Amniotic stem cell (primary cell): ENCODE measurements at places on chromosomes 7 and 10.

- DNase-seq: no peak
These were observed 188.6 kb upstream of the IMMP2L start for GRCh38 chr7:111750878-111751277.

DNA sequence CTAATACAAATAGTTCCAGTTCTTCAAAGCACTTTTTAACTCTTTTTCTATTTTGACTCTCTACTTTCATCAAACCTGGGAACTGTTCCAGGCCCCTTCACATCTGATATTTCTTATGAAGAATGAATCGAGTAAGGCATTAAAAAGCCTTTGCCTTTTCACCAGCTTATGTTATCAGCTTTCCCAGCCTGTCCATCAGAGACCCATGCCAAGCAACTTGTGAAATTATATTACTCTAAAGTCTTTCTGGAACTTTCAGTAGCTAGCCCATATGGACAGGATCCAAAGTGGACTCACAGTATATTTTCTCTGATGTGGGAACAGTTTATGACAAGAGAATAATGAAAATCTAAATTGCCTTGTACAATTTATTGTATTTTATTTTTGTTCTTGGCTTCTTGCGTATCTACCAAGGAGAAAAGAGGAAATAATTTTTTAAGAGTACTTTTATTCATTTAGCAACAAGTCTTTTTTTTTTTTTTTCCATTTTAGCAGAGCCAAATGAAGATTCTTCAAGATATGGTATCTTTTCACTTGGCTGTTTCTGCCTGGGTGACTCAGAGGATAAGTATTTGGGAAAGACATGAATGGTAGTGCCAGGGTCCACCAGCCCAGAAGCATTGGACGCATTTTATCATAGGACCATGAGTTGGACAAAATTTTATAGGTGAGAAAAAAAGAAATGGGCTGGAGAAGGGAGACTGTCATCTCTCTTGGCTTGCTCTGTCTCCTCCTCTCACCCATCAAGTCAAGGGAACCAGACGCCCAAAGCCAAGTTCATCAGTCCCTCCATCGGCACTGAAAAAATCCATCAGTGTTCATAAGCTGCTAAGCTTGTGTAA lies 195.8 kb upstream of the NEBL start:
- no peak for DNase-seq

DNA sequence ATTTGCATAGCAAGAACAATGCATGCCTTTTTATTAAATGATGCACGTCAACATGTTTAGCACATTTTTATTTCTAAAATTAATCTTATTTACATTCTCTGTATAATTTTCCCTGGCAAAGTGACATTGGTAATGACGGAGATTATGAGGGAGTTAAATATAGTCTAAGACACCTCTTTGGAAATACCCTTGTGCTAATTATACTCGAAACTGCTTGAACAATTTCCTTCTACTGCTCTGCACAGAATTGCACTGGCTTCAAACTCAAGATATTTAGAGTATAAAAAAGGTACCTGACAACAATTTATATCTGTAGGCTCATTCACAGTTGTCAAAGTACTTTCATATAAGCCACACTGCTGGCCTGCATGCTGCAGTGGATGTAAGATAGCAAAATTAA lies 602.7 kb downstream of the NXPH1 start:
- DNase-seq: no peak

- no peak for DNase-seq
These were observed 18.5 kb downstream of the KIAA1549 start for GRCh38 chr7:138962561-138963270.

DNA sequence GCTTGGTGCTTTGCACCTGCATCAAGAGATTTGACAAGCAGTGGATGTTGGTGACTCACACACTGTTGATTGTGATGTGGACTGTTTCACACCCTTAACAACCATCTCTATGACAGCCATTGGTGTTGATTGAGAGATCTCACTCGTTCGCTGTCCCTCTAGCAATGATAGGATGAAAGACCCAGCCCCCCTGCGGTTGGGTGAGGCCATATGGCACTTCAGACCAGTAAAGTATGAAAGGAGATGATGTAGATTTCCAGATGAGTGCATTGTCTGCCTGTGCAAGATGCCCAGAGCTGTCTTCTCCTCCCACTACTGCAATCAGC lies 138.7 kb upstream of the PRR15 start:
- no peak for DNase-seq

DNA sequence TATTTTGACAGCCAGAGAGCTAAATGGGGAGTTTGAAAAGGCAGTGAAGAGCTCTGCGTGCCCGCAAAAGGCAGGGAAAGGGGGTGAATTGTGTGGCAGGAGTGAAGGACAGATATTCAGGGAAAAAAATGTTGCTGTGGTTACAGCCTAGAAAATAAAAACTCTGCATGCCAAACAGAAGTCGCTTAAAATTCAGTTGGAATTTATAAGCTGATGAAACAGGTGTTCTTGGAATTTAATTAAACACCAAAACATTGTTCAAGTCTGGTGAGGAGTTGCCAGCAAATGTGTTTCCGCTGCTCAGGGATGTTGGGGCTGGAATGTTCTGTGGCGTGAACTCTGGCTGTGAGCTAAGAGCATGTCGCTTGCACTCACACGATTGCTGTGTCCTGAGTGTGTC lies 169.3 kb downstream of the ADRA2A start:
- no peak for DNase-seq

DNA sequence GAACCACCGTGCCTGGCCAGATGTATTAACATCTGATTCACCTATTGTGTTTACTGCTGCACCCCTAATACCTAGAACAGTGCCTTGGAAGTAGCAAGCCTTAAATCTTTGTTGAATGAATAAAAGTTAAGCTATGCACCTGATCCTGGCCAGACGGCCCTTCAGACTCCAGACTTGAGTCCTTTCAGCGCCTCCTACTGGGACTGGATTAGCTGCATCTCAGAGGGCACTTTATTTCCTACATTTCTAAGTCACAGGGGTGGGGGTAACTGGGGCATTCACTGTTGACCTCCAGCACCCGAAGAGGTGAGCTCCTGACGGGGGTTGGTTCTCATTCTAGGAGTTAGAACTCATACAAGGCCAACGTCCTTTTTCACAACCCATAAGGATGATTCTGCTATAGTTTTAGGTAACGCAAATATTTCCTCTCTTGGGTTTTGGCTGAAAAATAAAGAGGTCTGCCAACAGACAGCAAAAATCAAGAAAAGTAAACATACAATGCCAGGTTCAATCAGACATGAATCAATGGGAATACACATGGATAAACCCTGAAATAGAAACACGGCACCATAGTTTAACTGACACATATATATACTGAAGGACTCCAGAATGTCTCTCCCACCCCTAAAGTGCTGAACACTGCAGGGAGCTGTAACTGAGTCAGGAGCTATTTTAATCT lies 48.0 kb upstream of the DLG5 start:
- no peak for DNase-seq

DNA sequence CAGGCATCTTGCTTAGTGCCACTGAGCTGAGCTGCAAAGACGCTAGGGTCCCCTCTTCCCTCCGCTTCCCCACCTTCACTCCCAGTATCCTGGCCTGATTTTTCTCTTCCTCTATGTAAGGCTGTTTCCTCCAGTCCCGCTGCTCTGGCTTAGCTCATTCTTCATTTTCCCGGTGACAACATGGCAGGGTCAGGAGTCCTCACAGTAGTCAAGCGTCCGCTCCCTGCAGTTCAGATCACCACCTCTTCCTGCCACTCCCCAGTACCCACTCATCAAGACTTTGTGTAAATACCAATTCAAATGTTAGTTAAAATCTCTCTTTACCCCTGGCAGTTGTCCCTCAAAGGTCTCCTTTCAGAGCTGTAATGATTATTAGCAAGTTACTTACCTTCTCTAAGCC lies 650.4 kb upstream of the CELF2 start:
- no peak for DNase-seq

DNA sequence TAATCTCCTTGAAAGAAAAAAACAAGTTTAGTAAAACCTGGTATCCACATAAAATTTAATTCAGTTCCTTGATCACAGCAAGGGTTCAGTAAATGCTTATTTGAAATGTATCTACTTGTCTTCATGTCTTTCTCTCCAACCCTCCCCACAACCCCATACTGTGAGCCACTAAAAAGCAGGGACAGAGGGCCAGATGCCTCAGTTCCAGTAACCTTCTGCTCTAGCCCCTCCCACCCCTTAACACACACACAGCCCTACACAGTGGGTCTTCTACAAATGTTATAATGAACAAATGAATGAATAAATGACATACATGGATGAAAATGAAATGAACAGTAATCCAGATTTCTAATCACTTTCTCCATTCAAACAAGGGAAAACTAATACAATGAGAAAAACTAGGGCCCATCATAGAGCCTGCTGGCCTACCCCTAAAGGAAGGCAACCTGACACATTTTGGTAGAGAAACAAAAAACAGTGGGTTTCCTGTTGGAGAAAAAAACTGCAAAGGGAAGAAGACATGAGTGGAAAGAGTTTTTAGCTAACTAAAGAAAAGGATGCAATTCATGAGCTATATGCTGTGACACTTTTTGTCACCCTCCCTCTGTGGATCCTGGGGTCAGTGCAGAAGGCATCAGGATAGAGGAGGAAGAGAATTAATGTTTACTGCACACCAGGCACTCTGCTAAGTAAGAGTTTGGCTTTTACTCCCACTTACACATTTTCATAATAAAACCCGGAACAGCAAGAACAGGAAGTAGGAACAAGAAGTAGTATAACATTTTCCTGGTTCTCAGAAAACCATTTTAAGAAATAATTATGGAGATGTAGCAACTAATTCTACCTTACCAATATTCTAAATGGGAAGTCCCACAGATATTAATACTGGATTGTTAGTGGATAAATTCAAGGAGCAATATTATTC lies 38.1 kb downstream of the ELMO1 start:
- no peak for DNase-seq

GRCh38 chr10:48697821-48698764 lies 13.4 kb downstream of the WDFY4 start:
- no peak for DNase-seq

GRCh38 chr7:149790146-149790548 lies 16.8 kb upstream of the ZNF467 start:
- DNase-seq: no peak

GRCh38 chr7:155231241-155231800 lies 66.4 kb upstream of the INSIG1 start:
- DNase-seq: no peak

GRCh38 chr10:99854860-99855259 lies 72.4 kb downstream of the ABCC2 start:
- no peak for DNase-seq

DNA sequence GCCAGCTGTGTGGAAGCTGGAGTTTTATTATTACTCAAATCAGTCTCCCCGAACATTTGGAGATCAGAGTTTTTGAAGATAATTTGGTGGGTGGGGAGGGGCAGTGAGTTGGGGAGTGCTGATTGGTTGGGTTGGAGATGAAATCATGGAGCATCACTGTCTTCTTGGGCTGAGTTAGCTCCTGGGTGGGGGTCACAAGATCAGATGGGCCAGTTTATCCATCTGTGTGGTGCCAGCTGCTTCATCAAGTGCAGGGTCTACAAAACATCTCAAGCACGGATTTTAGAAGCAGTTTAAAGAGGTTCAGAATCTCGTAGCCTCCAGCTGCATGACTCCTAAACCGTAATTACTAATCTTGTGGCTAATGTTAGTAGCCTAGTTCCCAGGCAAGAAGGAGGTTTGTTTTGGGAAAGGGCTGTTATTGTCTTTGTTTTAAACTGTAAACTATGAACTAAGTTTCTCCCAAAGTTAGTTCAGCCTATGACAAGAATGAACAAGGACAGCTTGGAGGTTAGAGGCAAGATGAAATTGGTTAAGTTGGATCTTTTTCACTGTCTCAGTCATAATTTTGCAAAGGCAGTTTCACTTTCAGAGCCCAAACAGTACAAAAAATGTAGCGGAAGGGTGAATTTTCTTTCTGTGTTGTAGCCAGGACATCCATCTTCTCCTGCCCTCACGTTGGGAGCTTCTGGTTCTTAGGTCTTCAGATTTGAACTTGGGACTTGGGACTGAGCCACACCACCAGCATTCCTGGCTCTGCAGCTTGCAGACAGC lies 43.1 kb downstream of the KLF6 start:
- DNase-seq: no peak

GRCh38 chr7:101420436-101420835 lies 57.8 kb downstream of the COL26A1 start:
- DNase-seq: no peak

DNA sequence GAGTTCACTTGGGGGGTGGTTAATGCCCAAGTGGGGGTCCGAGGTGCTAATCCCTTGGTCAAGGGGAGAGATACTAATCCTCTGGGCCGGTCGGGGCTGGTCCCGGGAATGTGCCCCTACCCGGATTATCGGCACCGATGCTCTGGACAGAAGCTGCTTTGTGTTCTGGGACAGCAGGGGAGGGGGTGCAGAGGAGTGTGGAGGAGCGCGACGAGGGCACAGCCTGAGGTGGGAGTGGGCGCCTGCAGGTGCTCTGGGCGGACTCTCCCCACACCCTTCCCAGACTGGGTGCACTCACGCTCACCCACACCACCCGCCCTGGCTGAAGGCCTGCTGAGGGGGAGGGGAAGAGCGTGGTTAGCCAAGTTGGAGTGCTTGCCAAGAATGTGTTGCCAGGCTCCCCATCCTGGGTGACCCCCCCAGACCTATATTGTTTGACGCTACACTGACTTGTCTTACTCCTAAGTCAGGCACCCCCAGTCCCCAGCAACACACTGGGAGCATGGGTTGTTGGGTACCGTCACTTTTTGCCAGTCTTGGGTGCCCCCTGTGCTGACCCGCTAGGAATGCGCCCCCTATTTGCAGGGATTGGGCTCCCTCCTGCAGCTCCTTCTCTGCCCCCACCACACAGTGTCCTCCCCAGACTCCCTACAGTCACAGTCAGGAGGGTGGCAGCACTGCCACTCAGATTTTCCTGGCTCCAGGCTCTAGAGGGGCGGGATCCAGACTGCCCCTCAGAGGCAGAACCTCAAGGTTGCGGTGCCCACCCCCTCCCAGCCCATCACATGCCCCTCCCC lies 1.2 kb downstream of the SLC4A2 start:
- no peak for DNase-seq
